Left renal pelvis (tissue), 4 donors: ENCODE measurements at places on chromosomes 16 and 17.
A peak's percentile ranks its signal among the peaks of the same experiment; 100 is the strongest.

DNA sequence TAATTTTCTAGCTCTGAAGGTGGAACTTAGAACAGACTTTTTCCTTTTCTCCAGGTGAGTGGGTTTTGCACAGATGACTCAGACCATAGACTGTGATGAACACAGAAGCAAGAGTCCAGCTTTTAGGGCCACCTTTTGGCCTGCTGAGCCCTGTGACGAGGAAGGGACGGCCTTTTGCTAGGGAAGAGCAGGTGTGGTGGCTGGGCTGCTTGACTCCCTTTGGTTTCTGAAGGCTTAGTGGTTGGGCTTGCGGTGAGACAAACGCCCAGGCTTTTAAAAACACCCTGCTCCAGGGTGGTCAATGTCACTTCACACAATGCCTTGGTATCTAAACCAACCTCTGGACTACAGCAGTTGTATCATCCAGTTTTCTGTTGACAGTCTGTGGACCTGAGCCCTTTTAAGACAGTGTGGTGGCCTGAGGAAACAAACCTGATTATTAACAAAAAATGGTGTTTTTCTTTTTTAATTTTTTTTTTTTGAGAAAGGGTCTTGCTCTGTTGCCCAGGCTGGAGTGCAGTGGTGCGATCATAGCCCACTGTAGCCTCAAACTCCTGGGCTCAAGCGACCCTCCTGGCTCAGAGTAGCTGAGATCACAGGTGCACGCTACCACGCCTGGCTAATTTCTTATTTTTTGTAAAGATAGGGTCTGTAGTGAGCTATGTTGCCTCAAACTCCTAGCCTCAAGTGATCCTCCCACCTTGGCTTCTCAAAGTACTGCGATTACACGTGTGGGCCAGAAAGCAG lies 134.0 kb downstream of the SNX29 start:
- DNase-seq, result no peak

DNA sequence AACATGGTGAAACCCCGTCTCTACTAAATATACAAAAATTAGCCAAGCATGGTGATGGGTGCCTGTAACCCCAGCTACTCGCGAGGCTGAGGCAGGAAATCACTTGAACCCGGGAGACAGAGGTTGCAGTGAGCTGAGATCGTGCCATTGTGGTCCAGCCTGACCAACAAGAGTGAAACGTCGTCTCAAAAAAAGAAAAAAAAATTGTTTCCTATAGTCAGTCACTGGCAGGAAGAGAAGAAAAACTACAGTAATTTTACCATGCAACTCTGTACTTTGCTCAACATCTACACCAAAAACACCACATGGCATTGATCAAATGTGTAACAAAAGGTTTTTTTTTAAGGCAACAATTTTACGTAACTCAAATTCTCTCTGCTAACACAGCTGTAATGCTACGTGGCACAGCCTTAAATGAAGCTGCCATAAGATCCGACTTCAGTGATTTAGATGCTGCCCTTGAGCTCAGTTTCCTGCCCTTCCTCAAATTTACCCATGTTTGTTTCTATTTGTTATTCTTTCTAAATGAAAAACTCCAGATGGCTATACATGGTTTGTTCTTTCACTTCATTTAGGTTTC lies 40.2 kb downstream of the CNOT1 start:
- DNase-seq, result no peak

DNA sequence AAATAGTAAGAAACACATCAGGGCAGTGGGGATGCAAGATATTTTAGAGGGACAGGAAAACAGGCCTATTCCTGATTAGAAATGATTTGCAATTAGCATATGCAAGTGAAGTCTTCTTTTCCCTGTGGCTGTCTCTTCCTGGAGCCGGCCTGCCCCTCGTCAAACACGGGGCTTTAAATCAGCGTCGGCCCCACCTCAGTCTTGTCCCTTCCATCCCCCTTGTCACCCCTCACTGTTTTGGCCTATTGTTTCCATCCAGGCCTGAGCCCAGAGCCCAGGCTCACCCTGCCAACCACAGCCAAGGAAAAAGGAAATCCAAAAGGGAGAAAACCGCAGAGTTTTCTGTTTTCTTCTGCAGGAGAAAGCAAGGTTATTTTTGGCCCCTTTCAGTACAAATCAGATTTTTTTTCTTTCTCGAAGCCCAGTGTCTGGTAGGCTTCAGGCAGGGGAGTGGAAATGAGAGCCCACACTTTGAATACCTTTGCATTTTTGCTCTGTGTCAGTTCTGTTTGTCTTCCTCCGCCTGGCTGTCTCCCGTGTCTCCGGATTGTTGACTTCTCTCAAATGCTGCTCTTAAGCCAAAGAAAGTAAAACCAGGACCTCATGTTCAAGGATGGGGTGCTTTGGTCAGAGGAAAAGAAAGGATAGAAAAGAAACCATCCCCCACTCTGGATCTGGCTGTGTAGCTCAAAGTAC lies 399.9 kb upstream of the CDH11 start:
- DNase-seq, result no peak

- no peak for DNase-seq
Measured at GRCh38 chr16:8812162-8812843, 14.7 kb downstream of the PMM2 start.

DNA sequence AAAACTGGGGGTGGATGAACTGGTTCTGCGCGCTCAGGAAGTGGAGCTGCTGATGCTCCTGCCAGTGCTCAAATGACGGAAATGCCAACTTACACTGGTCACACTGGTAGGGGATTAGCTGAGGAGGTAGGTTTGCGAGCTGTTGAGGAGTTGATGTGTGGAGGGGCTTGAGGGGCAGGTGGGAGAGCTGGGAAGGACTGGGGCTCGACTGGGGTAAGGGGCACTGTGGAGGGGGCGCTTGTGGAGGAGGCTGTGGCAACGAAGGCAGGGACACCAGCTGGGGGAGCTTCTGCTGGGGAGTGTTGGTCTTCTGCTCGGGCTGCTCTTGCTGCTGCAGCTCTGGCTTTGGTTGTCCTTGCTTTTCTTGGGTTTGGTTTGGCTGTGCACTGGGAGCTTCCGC lies 252.9 kb downstream of the ZFHX3 start:
- DNase-seq, result no peak

DNA sequence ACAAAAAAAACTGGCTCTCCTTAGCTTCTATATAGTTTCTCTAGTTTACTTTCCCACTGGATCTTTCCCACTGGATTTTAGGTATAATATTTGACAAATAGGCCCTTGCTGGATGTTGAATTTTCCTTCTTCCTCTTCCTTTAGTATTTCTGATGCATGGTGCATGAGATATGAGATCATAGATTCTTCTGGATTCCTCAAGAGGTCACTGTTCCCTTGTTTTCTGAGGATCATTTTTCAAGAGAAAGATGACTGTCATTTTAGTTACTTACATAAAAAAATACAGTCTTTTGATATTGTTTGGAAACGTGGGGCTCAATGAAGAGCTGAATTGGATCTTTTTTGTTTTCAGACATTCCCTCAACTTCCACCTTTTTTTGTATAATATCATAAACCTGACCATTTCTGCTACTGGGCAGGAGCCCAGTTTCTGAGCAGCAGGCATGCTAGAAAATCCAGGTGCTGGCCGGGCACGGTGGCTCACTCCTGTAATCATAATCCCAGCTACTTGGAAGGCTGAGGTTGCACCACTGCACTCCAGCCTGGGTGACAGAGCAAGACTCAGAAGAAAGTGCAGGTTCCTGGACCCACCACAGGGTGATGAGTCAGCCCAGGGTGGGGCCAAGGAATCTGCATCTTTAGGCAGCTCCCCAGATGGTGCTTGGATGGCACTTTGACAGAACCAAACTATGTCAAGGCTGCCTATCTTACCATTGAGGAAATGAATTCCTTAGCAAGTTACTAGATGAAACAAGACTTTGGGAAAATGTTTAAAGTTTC lies 70.3 kb downstream of the SDR42E1 start:
- peak; percentile 28 for DNase-seq

DNA sequence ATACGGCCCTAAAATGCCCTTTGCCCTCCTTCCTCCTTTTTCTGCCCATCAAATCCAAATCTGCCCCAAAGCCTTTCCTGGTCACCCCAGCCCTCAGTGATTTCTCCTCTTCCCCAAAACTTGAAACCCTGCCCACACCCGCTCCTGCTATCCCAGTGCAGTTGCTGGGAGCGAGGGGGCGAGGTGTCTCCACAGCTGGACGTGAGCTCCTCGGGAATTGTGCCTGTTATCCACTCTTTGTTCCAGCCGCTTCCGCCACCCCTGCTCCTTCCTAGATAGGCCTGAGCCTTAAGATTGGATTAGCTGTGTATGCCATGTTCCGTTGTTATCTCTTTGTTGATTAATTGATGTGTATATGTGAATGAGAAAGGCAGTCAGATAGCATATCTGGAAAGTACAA lies 2.6 kb upstream of the KRT35 start:
- no peak for DNase-seq

DNA sequence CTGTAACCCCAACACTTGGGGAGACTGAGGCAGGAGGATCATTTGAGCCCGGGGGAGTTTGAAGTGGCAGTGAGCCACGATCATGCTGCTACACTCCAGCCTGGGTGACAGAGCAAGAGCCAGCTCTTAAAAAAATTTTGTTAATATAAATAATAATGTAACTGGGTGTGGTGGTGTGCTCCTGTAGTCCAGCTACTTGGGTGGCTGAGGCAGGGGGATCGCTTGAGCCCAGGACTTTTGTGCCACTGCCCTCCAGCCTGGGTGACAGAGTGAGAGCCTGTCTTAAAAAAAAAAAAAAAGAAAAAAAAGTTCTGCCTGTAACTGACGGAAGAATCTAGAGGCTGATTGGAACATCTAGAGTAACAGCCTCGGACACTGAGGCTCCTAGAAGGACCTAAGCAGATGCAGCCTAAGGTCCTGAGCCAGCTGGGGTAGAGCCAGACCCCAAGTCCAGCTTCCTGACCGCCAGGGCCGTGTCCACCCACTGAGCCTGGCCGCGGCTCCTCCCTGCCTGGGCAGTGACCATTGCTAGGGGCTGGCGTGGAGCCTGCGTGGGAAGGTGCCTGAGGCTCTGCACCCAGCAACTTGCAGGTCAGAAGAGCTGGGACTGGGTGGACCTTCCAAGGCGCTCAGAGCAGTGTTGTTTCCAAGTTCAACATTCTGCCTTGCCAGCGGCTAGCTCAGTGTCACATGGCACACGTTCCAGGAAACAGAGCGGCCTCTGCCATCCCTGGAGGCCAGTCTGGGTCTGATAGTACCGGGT lies 209.4 kb upstream of the CIBAR2 start:
- DNase-seq, result no peak

DNA sequence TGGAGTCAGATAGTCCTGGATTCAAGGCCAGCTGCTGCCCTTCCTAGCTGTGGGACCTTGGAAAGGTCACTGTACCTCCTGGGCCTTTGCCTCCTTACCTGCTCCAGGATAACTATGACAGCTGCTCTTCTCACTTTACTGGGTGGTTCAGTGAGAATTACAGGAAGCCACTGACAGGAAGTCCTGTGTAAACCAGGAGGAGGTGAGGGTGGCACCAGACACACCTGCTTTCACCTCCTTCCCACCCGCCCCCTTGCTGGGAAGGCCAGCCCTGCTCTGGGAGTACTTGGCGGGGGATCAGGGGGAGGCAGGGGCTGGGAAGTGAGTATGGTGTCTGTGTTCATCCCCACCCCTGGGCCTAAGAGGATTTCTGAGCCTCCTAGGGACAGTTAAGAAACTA lies 42.6 kb downstream of the CPNE2 start:
- no peak for DNase-seq

DNA sequence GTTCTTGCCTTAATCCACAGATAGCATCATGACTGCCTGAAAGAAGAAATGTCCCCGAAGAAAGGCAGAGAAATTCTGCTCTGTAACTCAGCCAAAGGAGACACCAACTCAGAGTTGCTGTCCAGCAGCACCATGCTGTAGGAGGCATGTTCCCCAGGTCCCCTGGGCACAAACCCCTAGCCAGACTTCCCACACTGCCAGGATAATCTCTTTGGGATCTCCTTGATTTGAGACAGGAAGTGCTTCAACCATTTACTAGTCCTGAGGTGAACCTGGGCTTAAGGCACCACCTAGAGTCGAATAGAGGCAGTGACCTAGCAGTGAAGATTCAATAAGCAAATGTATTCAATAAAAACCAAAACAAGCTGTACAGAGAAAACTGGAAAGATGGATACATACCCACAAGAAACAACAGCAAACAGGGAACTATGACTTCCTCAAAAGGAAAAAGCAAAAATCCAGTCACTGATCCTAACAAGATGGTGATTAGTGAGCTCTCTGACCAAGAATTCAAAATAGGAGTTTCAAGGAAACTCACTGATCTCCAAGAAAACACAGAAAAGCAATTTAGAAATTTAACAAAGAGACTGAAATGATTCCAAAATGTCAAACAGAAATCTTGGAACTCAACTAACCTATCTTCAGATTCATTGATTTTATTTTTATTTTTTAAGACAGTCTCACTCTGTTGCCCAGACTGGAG lies 5.7 kb downstream of the OR4D2 start:
- no peak for DNase-seq

GRCh38 chr17:60645918-60646523 lies 31.6 kb upstream of the BCAS3 start:
- DNase-seq, result no peak
